ENCODE measurements at places on chromosomes 3 and 15. TPM values are rescaled to one million over a fixed set of nuclear protein-coding genes. Genes with fewer than 3 reads are reported as not detected.
A peak's percentile ranks its signal among the peaks of the same experiment; 100 is the strongest.

GRCh38 chr15:51802593-51802992 lies 26.9 kb upstream of the TMOD3 start:
- H3K4me3 ChIP-seq: no peak overlapping the region
- H3K27me3 ChIP-seq: no peaks in the 10 kb centered on the region
- no peaks in the 10 kb centered on the region for H3K36me3 ChIP-seq
- no peak for DNase-seq

- H3K4me3 ChIP-seq: no peak overlapping the region
- no peak for DNase-seq
- H3K36me3 ChIP-seq: no peaks in the 10 kb centered on the region
- peaks cover 7% of the 10 kb centered on the region for H3K4me1 ChIP-seq
Measured at GRCh38 chr3:79405183-79405582, 362.6 kb downstream of the ROBO1 start.

Gene ILDR1
- not detected for total RNA-seq

- H3K27me3 ChIP-seq: no peaks in the 10 kb centered on the region
- DNase-seq: no peak
- no peak overlapping the region for H3K4me3 ChIP-seq
- H3K27ac ChIP-seq: no peak overlapping the region
- no peaks in the 10 kb centered on the region for H3K36me3 ChIP-seq
- no peaks in the 10 kb centered on the region for H3K4me1 ChIP-seq
Measured at GRCh38 chr3:74106925-74107324, 482.2 kb upstream of the PDZRN3 start.

GRCh38 chr15:49101536-49101935 lies 53.9 kb downstream of the COPS2 start:
- H3K27ac ChIP-seq: no peak overlapping the region
- H3K4me3 ChIP-seq: no peak overlapping the region
- H3K36me3 ChIP-seq: peaks cover 4% of the 10 kb centered on the region
- peak; percentile 66 for DNase-seq

- no peak overlapping the region for H3K4me3 ChIP-seq
- H3K36me3 ChIP-seq: no peaks in the 10 kb centered on the region
- H3K27me3 ChIP-seq: no peaks in the 10 kb centered on the region
- H3K4me1 ChIP-seq: peaks cover 38% of the 10 kb centered on the region
- H3K27ac ChIP-seq: peak overlapping the region; percentile 2
Measured at GRCh38 chr15:56244811-56245576, 1.3 kb upstream of the RFX7 start.

GRCh38 chr15:85588677-85589076 lies 206.0 kb downstream of the KLHL25 start:
- H3K36me3 ChIP-seq: no peaks in the 10 kb centered on the region
- no peak overlapping the region for H3K4me3 ChIP-seq
- peaks cover 39% of the 10 kb centered on the region for H3K4me1 ChIP-seq
